ENCODE measurements at places on chromosomes 2 and 18. TPM values are rescaled to one million over a fixed set of nuclear protein-coding genes. Genes with fewer than 3 reads are reported as not detected.

DNA sequence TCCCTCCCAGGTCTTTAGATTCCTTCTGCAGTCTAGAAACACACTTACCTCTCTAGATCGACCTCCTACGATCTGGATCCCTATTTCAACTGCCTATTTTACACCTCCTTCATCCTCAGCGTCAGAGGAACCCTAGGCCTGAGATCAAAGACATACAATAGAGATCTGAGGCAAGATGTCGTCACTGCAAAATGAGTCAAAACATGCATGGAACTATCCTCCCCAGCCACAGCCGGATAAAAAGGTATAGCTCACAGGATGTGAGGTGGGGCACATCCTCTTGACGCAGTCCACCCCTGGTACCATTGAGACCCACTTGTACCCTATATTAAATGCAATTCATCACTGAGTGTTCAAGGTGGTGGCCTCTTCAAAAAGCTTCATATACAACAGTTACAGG, 63.7 kb upstream of the DNAJC10 start:
- H3K27me3 ChIP-seq, result no peaks in the 10 kb centered on the region
- H3K36me3 ChIP-seq, result no peaks in the 10 kb centered on the region
- H3K4me3 ChIP-seq, result no peak overlapping the region
- no peaks in the 10 kb centered on the region for H3K4me1 ChIP-seq
- DNase-seq, result no peak
- no peak overlapping the region for H3K27ac ChIP-seq

GREB1L gene
- total RNA-seq, result 6.9 TPM

DNA sequence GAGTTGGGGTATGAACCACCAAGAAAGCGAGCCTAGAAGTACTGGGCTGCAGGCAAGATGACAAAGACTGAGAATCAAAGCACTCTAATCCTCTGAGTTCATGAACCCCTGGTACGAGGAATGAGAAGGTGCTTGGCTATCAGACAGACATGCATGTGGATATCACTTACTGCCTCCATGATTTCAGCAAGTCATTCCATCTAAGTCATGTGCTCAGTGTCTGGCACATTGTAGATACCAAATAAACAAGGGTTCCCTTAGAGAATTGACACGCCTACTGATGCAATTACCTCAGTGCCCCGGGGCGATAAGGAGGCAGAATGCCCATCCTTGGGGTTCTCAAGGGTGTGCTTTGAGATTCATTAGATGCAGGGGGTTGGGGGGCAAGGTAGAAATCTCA, 125.6 kb upstream of the PKDCC start:
- H3K27ac ChIP-seq, result peak overlapping the region; percentile 59

MOGAT1 gene
- not detected for total RNA-seq

- no peak overlapping the region for H3K4me3 ChIP-seq
- no peak overlapping the region for H3K27ac ChIP-seq
- no peaks in the 10 kb centered on the region for H3K27me3 ChIP-seq
- peaks cover 13% of the 10 kb centered on the region for H3K36me3 ChIP-seq
These were observed 96.8 kb downstream of the GPD2 start for GRCh38 chr2:156532989-156533388.

FIGN gene
- total RNA-seq, result 16.1 TPM

DNA sequence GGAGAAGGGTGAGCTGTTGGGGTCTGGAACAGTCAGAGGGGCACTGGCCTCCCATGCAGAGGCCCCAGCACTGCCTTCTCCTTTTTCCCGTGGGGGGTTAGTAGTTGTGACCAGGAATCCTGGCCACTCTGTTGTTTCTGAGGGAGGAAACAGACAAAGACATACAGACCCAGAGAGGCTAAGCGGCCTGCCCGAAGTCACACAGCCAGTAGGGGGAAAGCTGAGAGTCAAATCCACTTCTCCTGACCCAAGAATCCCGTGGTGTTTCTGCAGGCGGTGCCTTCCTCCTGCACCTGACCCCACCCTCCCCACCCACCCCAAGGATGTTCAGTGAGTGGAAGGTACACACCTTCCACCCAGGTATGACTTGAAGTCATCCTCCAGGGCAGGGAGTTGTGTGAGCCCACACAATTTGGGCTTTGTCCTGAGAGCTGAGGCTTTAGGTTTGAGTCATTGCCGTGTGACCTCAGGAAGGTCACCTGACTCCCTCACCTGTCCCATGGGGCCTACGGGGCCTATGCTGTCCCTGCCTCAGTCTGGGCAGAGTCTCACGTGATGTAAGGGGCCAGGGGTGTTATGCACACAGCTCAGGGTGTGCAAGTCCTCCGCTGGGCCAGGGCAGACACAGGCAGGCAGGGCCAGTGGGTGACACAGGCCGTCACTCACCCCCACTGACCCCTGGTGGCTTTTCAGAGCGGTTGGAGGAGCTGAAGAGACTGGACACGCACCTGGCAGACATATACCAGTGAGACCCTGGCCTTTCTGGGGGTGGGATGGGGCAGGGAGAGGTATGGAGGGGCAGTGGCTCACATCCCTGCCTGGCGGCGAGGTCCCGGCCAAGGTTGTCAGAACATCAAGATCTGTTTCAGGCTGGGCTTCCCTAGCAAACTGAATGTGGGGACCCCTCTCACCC, 5.0 kb downstream of the NT5DC4 start:
- no peak overlapping the region for H3K4me3 ChIP-seq
- H3K27me3 ChIP-seq, result no peaks in the 10 kb centered on the region
- no peak overlapping the region for H3K27ac ChIP-seq
- H3K36me3 ChIP-seq, result no peaks in the 10 kb centered on the region
- H3K4me1 ChIP-seq, result no peaks in the 10 kb centered on the region

EVA1A gene
- total RNA-seq, result not detected

ATP5MC3 gene
- 87.9 TPM for total RNA-seq

WNT10A gene
- total RNA-seq, result not detected

TRIM43 gene
- not detected for total RNA-seq

DNA sequence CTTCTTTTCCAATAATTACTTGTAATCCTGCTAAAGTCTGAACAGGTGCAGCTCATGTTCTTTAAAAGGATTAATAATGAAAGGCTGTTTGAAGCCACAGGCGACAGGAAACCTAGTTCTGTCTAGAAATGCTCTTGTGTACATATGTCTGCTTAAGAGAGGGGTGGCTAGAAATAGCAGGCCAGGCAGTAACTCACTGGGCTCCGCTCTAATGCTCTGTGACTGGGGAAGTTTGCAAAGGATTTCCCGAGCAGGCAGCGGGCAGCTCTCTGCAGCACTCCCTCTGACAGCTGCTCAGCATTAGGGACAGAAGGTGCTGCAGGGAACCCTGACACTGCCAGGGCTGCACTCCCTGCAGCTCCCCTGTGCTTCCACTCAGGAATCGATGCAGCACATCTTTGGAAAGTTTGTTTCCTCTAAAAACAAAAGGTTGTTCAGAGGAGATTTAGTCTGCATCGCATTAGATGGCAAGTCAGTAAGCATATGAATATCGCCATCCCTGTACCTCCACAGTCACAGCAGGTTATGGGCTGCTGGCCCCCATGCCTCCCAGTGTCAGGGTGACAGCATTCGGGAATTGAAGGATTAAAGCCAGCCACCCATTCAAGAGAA, 33.1 kb upstream of the TTC39C start:
- H3K27ac ChIP-seq, result no peak overlapping the region
- H3K36me3 ChIP-seq, result no peaks in the 10 kb centered on the region
- no peak overlapping the region for H3K4me3 ChIP-seq
- DNase-seq, result no peak
- H3K27me3 ChIP-seq, result no peaks in the 10 kb centered on the region

DNA sequence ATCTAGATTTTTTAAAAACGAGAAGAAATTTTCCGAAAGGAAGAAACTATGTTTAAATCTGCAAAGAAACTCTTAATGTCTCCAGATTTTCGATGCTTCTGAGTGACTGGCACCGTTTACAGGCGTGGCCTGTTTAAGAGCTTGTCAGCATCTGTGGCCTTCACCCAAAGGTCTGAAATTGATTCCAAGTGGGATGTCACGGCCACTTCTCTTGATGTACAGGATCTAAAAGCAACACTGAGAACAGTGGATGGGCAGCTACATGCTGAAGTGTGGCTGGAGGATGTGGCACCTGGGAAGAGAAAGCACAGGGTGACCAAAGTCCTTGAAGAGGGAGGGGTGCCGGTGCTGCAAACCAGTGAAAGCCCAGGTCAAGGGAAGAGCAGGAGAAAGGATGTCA, 28.0 kb downstream of the EMILIN2 start:
- H3K27ac ChIP-seq, result peak overlapping the region; percentile 75
- no peak overlapping the region for H3K4me3 ChIP-seq
- DNase-seq, result no peak
- no peaks in the 10 kb centered on the region for H3K4me1 ChIP-seq
- no peaks in the 10 kb centered on the region for H3K36me3 ChIP-seq

IMP4 gene
- total RNA-seq, result 93.3 TPM

- DNase-seq, result peak; percentile 42
- no peaks in the 10 kb centered on the region for H3K4me1 ChIP-seq
- H3K36me3 ChIP-seq, result no peaks in the 10 kb centered on the region
- H3K4me3 ChIP-seq, result no peak overlapping the region
These were observed 177.7 kb downstream of the SEPTIN10 start for GRCh38 chr2:109435901-109436598.

GRCh38 chr18:13584825-13585224, 141.5 kb downstream of the FAM210A start:
- no peak for DNase-seq
- H3K27me3 ChIP-seq, result no peaks in the 10 kb centered on the region
- no peak overlapping the region for H3K27ac ChIP-seq
- H3K36me3 ChIP-seq, result no peaks in the 10 kb centered on the region

GRCh38 chr18:59155153-59155552, 15.5 kb downstream of the SEC11C start:
- DNase-seq, result no peak
- H3K27ac ChIP-seq, result no peak overlapping the region
- peaks cover 81% of the 10 kb centered on the region for H3K36me3 ChIP-seq
- H3K4me1 ChIP-seq, result no peaks in the 10 kb centered on the region

DNA sequence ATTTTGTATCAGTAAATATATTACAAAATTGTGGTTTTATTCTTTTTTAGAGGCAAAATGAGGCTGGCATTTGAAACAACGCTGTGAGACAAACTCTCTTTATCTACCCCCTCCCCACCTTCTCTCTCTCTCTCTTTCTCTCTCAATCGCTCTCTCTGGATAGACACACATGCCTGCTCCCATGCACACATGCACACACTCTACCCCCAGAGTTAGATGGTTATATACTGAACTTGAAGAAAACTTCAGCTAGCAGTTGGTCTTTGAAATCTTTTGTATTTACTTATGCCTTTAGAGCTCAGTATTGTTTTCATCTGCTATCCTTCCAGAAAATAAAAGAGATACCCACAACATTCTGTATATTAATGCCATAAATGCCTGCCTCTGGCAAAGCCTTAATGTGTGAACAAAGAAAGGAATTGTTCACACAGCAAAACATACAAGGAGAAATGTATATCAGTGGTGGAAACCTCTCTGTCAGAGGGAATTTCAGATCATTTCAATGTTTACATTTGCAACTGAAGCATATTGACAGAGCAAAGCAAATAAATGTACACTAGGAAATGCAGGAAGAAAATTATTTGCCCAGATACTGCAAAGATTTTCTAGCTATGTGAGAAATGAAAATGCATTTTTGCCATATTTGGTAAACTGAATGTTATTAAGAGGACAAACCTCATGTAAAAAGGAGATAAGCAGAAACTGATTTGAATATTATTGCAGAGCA, 217.0 kb upstream of the UBE2E3 start:
- no peak overlapping the region for H3K27ac ChIP-seq
- H3K36me3 ChIP-seq, result no peaks in the 10 kb centered on the region
- H3K4me3 ChIP-seq, result no peak overlapping the region
- DNase-seq, result no peak
- no peaks in the 10 kb centered on the region for H3K27me3 ChIP-seq
- H3K4me1 ChIP-seq, result no peaks in the 10 kb centered on the region

- H3K4me3 ChIP-seq, result no peak overlapping the region
- DNase-seq, result no peak
- H3K36me3 ChIP-seq, result no peaks in the 10 kb centered on the region
These were observed 68.1 kb upstream of the LYPD6B start for GRCh38 chr2:148970385-148970784.

FAM124B gene
- 9.2 TPM for total RNA-seq

DNA sequence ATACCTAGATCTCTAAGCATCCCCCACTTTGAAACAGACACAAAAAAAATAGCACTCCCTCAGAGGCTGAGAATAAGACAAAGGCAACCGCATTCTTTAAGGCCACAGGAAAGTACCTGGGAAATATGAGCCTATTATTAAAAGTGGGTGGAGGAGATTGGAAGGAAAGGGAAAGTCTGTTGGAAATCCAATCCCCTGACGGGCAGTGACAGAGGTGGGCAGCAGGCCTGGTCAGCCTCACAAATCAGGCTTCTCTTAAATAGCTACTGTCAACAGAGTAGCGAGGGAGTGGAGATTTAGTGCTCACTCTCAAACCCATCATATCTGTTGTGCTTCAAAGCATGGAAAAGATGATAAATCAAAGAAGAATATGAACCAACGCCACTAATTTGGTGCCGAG, 324.4 kb downstream of the ALK start:
- no peaks in the 10 kb centered on the region for H3K36me3 ChIP-seq
- no peak overlapping the region for H3K27ac ChIP-seq
- DNase-seq, result no peak
- H3K4me1 ChIP-seq, result no peaks in the 10 kb centered on the region
- no peaks in the 10 kb centered on the region for H3K27me3 ChIP-seq

- no peak overlapping the region for H3K4me3 ChIP-seq
- H3K27me3 ChIP-seq, result peaks cover under 1% of the 10 kb centered on the region
- DNase-seq, result no peak
- no peaks in the 10 kb centered on the region for H3K36me3 ChIP-seq
- no peaks in the 10 kb centered on the region for H3K4me1 ChIP-seq
These were observed 248.7 kb upstream of the MYT1L start for GRCh38 chr2:2579814-2580213.

DNA sequence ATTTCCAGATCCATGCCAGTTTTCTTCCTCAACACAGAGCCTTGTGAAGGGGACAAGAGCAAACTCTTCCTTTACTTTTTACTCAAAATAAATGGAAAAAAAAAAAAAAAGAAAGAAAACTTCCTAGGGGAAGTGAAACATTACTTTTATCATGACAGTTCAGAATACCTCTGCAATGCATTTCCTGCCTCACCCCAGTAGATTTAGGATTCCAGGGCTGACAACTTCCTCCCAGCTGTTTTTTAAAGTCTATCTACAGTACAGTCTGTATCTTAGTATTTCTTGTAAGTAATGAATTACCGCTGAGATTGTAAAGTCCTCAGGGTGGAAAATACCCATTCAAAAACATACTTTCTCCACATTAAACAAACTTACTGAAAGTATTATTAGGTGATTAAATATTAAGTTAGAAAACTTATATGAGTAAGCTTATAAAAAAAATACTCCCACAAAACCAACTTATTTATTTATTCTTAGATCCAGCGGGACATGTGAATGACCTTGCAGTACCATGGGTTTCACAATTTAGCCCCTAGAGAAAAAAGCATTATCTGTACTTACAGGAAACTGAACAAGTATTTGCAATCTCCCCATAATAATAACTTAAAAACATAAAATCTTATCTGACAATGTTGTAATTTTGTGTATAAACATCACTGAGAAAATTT, 117.7 kb downstream of the RBMS1 start:
- H3K4me3 ChIP-seq, result no peak overlapping the region
- H3K27ac ChIP-seq, result no peak overlapping the region
- DNase-seq, result no peak

- H3K36me3 ChIP-seq, result no peaks in the 10 kb centered on the region
- H3K27me3 ChIP-seq, result no peaks in the 10 kb centered on the region
- DNase-seq, result no peak
- H3K4me3 ChIP-seq, result no peak overlapping the region
- peaks cover 5% of the 10 kb centered on the region for H3K4me1 ChIP-seq
These were observed 559.7 kb downstream of the ZEB2 start for GRCh38 chr2:143960177-143960576.

- H3K36me3 ChIP-seq, result no peaks in the 10 kb centered on the region
- no peak overlapping the region for H3K27ac ChIP-seq
- H3K4me3 ChIP-seq, result no peak overlapping the region
- DNase-seq, result no peak
These were observed 83.4 kb upstream of the SNTG2 start for GRCh38 chr2:867296-867695.

ANKRD29 gene
- 19.8 TPM for total RNA-seq

RBM45 gene
- total RNA-seq, result 20.3 TPM

TMEM198 gene
- total RNA-seq, result 1.6 TPM

Measured in tibial nerve (tissue), 4 donors.